ENCODE measurements at places on chromosomes 6 and 20.
A peak's percentile ranks its signal among the peaks of the same experiment; 100 is the strongest.

DNA sequence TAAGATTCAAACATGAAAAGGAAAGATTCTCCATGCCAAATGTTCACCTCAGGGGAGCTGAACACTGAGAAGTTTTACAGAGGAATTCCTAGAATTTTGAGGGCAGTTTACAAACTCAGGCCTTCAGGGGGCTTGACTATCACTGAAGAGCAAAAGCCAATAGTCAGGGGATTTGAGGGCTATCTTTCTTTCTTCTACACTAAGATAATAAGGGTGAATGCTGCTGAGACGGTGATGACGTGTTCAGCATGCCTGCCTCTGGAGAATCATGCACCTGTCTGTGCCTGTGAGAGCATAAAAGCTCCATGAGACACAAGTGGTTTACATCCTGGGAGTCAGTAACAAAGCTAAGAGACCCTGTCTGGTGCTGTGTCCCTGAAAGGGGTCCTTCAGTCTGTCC is 1085.6 kb downstream of the KIF16B start:
- no peak for DNase-seq

- DNase-seq: peak; percentile 19
Observed at GRCh38 chr6:107489636-107490565, at the start of gene SOBP. Gene SOBP, plus strand, starts transcription at chr6:107490117. Its CDS starts 500 bp downstream, at chr6:107490617.

DNA sequence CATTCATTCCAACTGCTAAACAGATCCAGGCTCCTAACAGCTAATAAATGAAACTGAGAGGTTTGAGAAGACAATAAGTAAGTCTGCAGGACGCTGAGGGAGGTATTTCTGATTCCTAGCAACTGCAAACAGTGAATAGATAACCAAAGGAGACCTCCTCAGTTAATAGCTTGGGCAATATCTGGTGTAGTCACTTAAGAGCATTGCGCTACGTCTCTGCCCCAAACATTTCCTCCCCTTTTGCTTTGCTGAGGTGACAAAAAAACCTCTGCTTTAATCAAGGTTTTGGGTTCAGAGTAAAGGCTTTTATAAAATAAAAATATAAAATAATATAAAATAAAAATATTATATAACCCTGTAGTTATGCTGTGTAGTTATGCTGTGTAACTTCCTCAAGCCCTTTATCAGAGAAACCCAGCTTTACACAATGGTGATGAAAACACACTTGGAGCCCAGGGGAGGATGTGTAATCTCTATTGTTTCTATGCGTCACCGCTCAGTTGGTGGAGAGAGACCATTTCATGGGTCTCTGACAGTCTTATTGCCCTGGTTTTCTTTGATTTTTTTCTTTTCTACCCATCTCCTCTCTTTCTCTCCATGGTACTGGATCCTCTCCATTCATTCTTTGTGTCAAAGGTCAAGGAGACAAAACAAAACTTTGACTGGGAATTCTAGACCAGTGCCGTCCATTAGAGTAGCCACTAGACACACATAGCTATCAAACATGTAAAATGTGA is 18.9 kb upstream of the CALHM5 start:
- DNase-seq: no peak

DNA sequence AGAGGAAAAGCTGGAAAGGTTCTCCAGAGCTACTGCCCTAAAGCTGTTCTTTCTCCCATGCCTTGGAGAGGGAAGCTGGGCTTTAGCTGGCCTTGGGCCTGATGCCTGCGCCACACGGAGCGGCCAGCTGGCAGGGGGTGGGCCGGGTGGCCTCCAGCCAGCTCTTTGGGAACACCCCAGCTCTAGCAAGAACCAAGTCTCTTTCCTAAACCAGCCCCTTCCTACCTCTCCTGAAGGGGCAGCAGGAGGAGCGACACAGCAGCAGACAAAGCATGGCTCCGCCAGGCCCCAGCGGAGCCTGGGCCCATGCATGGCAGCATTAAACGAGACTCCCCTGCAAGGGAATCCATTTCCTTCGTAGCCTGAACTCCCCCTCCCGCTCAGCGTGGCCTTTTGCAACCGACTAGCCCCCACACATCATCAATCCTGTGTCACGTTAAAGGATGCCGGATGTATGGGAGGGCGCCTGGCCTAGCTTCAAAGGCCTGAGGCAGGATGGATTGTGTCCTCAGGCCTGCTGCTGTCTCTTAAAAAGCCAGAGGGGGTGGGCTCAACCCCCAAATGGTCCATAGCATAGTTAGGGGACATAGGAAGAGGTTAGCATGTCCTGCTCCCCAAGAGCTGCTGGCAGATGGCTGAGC is 14.0 kb downstream of the MRPS18A start:
- DNase-seq: no peak

GRCh38 chr6:14009431-14009830 is 84.7 kb downstream of the RNF182 start:
- no peak for DNase-seq

DNA sequence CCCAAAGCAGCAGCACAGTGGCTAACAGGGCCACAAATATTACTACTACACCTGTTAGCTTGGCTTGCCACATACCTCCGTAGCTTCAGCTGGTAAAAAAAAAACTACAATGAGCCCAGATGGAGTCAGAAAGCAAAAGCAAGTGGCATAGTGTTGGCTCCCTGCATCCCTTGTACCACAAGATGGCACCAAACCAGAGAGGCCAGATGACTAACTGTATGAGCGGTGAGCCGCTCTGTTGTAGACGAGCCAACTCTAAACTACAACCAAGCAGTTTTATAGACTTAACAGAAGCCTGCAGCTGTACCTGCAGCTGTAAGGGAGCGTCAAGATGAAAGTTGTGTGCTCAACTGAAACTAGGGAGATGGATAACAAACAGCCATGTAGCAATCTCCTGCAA is 84.5 kb upstream of the MCHR2 start:
- no peak for DNase-seq

DNA sequence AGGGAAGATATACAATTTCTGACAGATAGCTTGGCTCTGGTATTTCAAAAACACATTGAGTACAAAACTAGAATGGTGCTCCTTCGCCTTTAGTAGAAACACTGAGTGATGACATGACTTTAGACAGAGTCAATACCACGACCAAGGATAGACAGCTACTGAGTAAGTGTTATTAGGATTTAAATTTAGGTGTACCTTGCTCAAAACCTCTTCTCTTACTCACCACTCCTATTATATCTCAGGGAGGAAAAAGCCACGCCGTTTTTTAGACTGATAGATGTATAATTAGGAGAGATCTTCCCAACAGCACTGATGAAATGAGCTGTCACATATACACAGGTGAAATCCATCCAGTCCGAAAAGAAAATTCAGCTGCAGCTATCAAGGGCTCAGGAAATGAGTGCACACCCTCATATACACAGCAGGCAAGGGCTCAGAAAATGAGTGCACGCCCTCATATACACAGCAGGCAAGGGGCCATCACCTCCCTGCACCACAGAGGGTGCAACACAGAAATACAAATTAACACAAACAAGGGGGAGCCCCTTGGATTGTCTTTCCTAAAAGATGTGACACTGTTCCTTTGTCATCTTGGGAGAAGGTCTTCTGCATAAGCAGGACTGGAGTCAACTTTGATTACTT is 53.7 kb downstream of the LYRM4 start:
- no peak for DNase-seq

GRCh38 chr6:110864824-110865223 is 9.8 kb upstream of the AMD1 start:
- no peak for DNase-seq

- peak; percentile 64 for DNase-seq
Observed at GRCh38 chr20:32902456-32903420, 44.0 kb downstream of the EFCAB8 start.

DNA sequence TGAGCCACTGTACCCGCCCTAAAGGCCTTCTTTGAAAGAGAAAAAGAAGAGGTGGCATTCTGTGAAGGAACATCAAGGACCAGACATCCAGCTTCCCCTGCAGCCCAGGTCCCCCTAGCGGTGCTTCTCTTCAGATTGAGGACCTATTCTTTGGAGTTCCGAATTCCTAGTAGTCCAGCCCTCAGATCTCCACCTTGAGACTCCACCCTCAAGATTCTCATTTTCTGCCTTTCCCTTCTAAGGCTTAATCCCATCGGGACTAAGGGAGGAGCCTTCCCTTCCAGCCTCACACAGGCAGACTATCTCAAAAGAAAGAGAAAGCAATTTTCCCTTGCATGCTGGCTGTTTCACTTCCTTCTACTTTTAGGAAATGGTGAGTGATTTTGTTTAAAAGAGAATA is 32.5 kb downstream of the MUC22 start:
- peak; percentile 28 for DNase-seq

DNA sequence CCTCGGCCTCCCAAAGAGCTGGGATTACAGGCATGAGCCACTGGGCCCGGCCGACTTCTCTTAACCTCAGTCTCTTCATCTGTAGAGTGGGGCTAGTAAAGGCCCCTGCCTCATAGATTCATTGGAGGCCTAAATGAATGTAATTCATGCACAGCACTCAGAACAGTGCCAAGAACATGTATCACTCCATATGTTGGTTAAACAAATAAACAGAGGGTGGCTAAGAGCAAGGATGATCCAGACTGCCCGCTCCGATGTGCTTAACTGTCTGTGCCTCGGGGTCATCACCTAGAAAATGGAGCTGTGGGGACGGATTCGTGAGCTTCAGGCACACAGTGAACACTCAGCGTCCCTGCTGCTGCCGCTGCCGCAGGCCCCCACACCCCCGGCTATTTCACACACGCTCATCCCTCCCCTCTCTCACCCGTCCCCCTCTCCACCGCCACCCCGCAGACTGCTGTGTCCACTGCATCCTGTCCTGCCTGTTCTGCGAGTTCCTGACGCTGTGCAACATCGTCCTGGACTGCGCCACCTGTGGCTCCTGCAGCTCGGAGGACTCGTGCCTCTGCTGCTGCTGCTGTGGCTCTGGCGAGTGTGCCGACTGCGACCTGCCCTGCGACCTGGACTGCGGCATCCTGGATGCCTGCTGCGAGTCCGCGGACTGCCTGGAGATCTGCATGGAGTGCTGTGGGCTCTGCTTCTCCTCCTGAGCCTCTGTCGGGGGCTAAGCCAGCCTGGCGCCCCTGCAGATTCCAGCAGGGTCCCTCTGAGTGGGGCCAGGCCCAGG is 14.8 kb downstream of the MDFI start:
- DNase-seq: no peak

GRCh38 chr6:36997811-36998722 is 7.4 kb upstream of the FGD2 start:
- no peak for DNase-seq

DNA sequence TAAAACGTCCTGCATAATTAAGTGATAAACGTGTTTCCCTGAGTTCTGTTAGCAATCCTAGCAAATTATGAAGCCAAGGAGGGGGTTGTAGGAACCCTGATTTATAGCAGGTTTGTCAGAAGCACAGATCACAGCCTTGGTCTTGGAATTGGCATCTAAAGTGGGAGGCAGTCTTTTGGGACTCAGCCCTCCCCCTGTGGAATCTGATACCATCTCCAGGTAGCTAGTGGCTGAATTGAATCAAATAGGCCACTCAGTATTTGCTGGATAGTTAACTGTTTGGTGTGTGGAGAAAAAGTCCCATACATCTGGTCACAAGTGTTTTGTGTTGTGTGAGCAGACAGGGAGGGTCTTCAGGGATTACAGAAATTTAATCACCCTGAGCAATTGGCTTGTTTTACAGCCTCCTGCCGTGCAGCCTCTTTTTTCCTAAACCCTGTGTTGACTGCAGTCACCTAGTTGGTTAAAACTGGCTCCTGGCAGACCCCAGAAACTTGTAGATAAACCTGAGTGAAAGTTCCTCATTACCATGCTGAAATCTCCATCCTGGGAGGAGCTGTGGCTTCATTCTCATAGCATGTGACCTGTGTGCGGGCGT is 19.0 kb upstream of the KIFC1 start:
- no peak for DNase-seq

DNA sequence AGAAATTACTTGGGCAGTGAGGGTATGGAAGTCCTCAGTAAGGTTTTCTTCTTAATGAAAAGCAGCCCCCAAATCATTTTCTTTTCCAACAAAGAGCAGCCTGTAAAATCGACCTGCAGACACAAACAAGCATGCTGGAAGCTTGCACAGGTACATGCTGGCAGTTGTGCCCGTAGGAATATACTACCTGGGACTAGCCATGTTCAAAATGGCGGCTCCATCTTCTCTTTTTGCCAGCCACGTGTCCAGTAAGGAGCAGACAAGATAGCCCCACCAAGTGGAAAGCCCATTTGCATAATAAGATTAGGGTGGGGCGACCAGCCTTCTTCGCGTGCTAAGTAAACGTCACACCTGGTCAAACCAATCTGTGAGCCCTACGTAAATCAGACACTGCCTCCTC is 259.4 kb upstream of the AGPAT4 start:
- no peak for DNase-seq
